ENCODE measurements at places on chromosomes 12 and 14.

DNA sequence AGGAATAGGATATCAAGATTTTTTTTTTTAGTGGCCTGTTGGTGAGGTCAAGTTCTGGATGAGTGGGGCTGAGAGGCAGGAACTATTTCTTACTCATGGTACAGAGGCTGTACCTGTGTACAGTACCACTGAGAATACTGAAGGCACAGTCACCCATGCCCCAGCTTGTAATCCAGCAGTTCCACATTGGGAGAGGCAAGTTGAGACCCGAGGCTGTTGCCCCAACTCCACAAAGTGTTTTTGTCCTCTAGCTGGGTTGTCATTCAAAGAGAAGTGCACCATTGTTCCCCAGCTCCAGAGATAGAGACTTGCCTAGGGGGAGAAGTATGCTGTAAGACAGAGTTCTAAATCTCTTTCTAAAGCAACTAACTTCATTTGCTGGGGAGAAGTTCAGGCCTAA, 38.7 kb downstream of the ARID2 start:
- DNase-seq: no peak

DNA sequence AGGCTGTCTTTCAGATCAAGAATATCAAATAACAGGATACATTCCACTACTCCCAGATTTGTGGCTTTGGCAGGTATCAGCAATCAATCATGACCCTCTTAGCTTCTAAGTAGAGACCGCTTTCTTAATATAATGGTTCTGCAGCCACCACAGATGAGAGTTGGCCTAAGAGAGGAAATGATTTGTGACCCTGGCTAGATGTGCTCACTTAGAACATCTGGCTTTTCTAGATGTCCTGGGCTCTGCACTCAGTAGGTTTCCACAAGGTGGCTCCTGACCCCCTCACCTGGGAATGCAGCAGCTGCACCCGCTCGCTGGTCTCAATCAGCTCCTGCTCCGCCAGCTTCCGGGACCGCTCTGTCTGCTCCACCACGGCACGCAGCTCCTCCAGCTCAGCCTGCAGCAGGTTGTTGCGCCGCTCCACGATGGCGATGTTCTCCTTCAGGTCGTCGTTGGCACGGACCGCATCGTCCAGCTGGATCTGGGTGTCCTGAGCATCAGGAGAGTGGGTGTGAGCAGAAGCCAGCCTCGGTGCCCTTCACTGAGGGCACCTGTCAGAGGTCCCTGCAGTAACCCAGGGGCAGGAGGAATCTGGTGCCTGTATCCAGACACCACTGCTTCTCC, 8.9 kb downstream of the CMTM5 start:
- no peak for DNase-seq

- DNase-seq: peak; percentile 14
Observed at GRCh38 chr12:80041692-80042091, 57.6 kb upstream of the OTOGL start.

DNA sequence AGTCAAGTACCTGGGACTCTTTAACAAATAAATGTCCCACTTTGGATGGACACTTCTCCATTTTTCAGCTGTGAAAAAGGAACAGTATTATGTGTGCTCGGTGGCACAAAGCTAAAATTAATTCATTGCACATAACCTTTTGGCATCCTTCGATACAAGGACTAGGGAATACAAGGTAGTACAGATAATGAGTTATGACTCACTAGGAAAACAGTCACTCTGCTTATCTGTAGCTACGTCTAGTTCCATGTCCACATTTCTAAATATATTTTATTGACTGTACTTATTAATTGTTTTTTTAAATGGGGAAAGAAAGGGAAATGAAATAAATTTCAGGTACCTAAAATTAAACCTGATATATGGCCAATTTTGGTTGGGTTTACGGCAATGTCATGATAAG, 35.2 kb upstream of the RIC8B start:
- no peak for DNase-seq

- peak; percentile 54 for DNase-seq
Observed at GRCh38 chr12:22856178-22856577, 231.2 kb downstream of the ETNK1 start.

DNA sequence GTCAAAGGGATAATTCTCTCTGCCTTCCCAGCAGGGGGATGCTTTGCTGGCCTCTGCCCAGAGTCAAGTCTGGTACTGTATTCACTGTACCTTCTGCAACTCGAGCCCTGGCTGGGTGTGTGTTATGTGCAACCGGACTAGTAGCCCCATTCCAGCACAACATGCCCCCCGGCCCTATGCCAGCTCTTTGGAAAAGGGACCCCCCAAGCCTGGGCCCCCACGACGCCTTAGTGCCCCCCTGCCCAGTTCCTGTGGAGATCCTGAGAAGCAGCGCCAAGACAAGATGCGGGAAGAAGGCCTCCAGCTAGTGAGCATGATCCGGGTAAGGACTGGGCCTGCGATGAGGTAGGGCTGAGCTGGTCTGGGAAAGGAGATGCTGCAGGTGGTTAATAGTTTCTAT, 3.3 kb downstream of the RNF31 start:
- DNase-seq: no peak

- DNase-seq: no peak
Observed at GRCh38 chr14:95288672-95289322, 30.9 kb downstream of the CLMN start.

DNA sequence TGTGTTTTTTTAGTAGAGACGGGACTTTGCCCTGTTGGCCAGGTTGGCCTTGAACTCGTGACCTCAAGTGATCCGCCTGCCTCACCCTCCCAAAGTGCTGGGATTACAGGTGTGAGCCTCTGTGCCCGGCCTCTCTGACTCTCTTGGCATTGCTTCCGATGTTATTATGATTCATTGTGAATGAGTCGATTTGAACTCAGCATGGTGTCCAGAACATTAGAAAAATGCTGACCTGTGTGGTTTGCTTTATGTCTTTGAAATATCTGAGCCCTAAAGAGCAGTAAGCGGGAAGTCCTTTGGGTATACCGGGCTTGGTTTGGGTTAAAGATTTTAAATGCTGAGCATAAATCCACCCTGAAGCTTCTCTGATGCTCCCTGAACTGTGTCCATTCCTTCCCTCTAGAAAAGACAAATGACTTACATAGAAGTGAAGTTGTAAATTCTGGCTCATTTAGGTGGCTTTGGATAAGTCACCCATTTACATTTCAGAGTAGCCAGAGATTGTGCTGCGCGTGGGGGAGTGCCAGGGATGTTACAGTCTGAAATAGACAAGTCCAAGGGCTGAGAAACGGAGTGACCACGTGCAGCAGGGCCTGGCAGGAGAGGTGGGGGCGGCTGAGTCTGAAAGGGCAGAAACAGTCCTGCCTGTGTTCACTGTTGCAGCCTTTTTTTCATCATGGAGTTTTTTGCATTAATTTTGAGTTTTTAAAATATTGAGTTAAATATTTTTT, 39.6 kb downstream of the SLC15A4 start:
- no peak for DNase-seq

DNA sequence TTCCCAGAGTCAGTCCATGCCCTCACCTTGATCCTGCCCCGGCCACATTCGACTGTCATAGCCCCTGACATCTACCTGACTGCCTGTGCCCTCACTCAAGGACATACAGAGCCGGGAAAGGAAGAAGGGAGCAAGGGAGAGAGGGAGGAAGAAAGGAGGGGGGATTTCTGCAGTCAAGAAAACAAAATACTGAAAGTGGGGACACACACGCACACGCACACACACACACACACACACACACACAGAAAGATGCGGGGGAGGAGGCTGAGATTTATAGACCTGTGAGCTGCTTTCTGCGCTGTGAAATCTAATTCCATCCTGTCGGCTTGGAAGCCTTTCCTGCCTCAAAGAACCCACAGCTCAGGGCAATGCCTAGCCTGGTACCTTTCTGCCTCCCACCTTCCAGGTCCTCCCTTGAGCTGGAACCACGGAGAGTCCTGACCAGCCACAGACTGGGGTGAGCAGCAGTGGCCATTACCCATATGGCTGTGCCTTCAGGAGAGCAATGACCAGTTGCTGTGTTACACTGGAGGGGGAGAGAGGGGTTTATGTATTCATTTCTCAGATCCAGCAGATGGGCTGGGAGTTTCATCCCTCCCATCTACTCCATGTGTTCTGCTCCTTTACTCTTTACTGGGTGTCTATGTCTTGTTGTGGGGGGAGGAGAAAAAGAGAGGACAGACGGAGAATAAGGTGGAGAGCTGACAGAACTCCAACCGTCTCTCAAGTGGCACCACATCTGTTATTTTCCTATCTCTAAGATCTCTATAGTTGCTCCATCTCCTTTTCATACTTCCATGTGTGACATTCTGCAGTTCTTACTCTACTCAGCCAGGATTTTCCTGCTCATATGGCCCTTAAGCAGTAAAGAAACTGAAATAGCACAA, 12.9 kb downstream of the C14orf93 start:
- DNase-seq: peak; percentile 56

DNA sequence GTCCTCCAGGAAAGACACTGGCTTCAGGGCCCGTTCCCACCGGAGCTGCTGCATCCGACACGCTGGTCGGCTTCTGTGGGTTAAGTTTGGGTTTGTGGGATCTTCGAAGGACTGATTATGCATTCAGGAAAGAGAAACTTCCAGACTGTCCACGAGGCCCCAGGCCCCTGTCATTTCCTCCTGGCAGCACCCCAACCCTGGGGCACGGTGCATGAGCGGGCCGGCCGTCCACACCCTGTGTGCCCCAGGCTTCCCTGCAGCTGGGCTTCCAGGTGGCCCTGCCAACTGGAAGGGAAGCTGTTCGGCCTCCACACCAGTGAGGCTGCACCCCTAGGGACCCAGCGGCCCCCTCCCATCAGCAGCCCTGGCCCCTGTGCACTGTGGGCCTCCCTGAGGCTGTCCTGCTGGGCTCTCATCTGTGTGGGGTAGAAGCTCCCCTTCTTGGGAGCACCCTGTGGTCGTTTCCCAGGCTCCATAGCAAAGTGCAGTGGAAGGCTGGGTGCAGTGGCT, 9.3 kb upstream of the FBRSL1 start:
- DNase-seq: no peak

DNA sequence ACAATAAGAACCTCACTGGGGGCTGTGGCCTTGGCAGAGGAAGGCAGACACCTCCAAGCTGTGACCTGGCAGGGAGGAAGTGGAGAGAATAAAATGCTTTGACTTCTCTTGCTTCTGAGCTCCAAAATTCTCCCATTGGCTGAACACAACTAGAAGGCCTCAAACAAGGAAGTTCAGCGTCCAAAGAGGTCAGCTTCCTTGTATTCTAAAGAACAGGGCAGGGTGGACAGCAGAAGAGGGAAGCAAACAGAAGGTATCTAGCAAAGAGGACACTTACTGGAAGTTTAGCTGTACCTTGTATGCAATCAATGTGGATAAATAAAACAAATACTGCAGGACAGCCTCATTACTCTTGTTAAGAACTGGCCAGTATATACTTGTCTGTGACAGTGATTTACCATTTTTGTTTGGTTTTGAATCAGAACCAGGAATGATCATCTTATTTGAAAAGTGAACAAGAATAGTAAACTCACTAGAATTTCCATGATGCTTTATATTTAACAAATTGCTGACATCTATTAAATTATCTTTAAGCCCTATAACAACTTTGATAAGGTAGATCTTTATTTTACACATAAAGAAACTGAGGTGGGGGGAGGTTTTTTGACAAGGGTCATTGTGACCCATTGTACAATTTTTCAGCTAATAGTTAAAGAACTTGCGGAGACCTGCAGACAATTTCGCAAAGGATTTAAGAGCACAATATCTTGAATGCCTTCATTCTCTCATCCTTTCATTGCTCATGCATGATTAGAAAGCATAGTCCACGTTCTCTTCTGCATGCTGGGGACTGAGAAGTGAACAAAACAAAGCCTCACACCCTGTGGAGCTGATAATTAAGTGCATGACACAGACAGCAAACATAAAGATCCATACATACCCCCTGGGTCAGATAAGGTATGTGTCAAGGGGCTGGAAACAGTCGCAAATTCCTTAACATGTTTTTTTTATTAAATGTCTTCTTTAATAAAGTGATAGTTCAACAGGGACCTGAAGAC, 1448.0 kb downstream of the AACS start:
- no peak for DNase-seq

DNA sequence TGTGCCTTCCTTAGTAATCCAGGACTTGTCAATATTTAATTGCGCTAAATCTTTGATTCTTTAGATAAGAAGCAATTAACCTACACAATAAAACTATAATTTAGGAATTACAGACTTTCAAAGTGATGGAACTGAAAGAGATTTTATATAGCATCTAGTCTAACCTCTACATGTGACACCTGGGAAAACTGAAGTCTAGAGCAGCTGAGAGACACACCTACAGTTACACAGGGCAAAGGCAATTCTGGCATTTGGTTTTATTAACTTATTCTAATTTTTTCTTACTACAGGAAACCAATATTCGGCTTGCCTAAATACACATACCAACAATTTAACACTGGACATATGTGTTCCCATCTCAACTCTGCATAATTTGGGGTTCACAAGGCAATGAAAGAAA, 196.5 kb downstream of the STXBP6 start:
- DNase-seq: peak; percentile 10

- no peak for DNase-seq
Observed at GRCh38 chr14:70885343-70886022, 21.8 kb upstream of the PCNX1 start.

All from NCI-H69 (cell line).